ENCODE measurements at places on chromosomes 1 and 21. TPM values are rescaled to one million over a fixed set of nuclear protein-coding genes. Genes with fewer than 3 reads are reported as not detected.
A peak's percentile ranks its signal among the peaks of the same experiment; 100 is the strongest.

DNA sequence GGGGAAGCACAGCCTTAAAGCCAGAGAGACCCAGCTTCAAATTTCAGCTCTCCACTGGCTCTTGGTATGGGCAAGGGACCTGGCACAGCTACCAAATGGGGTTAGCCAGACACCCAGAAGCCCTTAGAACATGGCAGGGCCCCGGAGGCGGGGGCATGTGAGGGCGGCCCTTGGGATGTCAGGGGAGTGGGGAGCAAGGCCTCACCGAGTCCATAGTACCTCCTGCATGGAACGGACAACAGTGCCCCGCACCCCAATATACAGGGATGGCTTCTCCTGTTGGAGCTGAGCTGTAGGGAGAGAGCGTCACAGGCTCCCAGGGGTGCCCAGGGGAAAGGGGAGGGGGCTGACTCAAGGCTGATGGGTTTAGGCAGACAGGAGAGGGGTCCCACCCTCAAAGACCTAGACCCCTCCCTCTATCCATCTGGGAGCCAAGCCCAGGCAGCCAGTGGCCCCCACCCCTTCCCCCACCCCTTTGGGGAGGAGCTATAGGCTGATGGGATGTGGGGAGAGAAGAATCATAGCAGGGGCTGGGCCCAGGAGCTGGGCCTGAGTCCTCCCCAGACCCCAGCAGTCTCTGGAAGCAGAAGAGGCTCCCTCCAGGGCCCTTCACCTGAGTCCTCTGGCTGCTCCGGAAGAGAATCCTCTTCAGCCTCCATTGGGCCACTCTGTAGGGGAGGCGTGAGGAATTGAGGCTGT is 16.5 kb downstream of the SPOCD1 start:
- DNase-seq = no peak

Gene SLAMF8
- total RNA-seq = 3.6 TPM

- DNase-seq = no peak
Measured at GRCh38 chr1:16927711-16928485, 6.2 kb downstream of the CROCC start.

Gene MPZ
- 3.6 TPM for total RNA-seq

DNA sequence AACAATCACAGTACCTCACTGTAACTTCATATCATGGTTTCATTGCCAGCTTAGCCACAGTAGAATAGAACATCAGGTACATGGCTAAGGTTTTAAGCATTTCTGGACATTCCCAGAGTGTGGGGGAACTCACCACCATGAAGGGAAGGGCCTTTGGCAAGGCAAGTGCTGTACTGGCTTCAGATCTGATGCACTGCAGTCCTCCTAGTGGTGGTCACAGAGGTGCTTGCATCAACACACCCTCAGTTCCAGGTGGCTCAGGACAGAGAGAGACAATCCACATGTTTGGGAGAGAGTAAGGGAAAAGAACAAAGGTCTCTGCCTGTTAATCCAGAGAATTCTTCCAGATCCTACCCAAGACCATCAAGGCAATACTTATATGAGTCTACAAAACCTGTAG is 528.4 kb upstream of the RGS18 start:
- no peak for DNase-seq

Gene KCNK2
- 1.6 TPM for total RNA-seq

Gene TEX38
- not detected for total RNA-seq

Gene FAM110D
- total RNA-seq = 3.1 TPM

Gene VANGL1
- 2.6 TPM for total RNA-seq

DNA sequence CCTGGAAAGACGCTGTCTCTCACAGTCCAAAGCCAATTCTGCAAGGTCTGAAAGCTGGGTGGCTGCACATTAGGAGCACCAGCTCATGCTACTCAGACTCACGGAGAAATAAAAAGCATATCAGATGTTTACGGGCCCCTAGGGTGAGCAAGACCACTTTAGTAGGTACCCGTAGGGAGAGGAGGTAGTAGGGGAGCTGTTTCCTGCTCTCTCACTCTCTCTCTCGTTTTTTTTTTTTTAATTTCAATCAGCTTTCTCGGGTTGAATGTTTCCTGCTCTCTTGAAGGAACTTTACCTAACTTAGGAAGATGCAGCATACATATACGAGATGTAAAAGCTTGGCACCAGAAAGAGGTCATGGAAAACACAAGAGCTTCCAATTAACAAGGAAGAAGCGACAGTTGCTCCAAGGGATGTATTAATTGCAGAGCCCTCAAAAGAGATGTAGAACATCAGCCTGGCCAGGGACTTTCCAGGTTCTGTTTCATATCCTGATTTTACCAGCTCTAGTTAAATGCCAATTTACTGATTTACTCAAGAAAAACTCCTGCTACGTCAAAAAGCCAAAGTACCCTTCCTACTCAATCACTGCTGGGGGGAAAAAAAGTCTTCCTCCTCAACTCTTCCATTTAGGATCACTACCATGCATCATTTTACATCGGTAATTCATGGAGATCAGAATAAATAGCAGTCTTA is 3.1 kb downstream of the LORICRIN start:
- no peak for DNase-seq

Gene FCER1A
- not detected for total RNA-seq

- DNase-seq = peak; percentile 24
Measured at GRCh38 chr1:231036416-231036815, 3.6 kb downstream of the FAM89A start.

DNA sequence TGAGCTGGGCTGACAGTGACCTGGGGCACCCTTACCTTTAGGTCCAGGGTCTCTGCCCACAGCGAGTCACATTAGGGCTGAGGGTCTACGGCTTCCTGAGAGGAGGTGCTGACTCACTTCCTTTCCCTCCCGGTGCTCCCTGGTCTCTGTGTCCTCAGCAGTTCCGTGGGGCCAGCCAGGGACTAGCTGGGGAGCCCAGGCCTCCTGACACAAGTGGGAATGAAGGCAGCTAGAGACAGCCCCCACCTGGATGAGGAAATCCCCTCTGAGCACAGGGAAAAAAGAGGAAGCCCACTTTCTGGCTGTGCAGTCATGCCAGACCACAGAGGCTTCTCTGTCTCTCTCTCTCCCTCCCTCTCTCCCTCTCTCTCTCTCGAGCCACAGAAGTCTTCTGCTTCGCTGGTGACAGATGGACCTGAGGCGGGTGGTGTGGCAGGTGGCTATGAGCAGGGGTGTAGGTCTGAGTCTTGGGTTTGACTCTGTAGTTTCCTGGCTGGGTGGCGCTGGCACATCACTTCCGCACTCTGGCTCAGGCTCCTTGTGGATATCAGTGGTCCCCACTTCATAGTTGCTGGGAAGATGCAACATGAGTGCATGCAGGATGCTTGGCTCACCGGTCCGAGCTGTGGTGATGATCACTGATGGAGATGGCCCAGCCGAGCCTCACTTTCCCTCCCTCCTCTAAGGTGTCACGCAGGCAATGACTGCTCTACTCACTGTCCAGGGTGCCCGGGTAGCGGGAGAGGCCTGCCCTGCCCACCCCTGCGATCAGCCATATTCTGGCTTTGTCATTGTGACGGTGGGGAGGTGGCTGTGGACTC is 3.5 kb downstream of the SLC66A1 start:
- no peak for DNase-seq

Gene TCEA3
- 140 TPM for total RNA-seq

DNA sequence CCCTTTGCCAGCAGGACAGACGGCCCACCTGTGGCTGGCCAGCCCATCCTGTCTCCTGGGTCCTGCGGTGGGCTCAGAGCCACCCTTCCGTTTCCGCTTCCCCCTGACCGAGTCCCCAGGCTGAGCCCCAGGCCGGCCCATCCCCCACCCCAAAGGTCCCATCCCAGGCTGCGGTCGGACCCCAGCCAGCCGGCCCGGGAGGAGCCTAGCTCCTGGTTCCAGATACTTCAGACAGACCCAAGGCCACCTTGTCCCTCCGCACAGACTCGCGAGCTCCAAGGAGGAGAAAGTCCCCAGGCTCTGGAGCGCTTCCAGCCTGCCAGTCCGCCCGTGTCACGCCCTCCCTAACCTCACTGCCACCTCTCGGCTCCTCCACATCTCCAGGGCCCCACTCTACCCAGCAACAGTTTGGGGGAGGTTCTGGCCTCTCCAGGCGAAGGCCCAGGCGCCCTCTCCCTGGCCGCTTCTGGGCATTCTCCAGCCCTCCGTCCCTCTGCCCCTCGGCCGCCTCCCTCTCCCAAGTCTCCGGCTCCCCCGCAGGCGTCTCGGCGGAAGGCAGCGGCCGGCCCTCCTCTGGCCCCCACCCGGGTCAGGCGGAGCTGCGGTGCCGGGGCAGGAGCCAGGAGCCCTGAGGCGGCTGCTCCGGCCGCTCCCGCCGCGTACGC is 835 bp downstream of the LRRN2 start:
- DNase-seq = peak; percentile 31

- DNase-seq = no peak
Measured at GRCh38 chr1:103336408-103336807, 189.1 kb upstream of the RNPC3 start.

Gene TRIM46
- total RNA-seq = 0.26 TPM

Gene RAB3B
- 1.3 TPM for total RNA-seq

GRCh38 chr21:42630626-42631025 is 22.8 kb upstream of the PDE9A start:
- DNase-seq = peak; percentile 62

DNA sequence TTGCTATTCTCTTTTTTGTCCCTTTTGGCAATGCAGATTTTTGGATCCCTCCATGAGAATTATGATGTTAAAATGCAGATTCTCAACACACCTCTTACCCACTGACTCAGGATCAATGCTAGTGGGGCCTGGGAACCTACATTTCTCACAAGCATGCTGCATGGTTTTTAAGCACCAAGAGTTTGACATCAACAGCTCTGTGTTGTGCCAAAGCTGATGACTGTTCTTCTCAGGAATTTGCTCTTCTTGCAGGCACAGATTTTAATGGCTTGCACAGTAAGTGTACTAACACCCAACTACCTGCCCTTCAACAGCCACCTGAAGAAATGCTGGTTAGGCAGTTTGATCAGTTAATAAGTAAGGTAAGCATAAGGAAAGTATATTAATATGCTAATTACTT is 468.7 kb downstream of the PTBP2 start:
- DNase-seq = no peak

Gene PGLYRP4
- total RNA-seq = not detected

Gene ILDR2
- total RNA-seq = 0.52 TPM

Gene MIXL1
- not detected for total RNA-seq

- DNase-seq = no peak
Measured at GRCh38 chr1:30405631-30406212, 317.7 kb downstream of the MATN1 start.

DNA sequence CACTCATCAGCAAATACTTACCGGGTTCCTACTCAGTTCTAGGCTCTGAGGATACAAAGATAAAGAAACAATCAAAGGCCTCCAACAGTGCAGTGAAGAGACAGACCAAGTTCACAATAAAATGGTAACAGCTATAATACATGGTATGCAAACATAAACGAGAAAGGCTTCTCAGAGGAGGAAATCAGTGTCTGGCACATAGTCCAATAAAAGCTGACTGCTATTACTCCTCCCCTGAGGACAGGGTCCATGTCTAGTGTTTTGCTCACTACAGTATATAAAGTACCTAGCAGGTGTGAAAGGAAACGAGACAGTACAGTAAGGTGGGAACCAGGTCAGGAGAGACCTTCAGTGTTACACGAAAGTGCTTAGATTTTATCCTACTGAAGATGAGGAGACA is 4.3 kb downstream of the RBM34 start:
- DNase-seq = no peak

DNA sequence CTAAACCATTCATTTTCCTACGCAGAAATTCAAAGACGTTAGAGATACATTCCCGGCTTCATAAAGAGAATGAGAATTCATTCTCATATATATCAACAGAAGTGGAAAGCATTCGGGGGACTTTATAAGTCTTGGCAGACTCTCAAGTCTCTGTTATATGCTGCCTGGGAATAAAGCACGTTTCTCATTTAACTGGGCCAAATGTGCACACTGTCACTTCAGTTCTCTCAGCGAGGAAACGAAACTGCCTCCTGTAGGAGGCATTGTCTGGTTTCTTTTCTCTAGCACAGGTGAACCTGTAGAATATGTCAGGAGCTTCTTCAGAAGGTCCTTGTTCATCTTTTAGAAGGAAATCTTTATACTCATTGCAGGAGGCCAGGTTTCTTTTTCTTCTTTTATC is 367.6 kb downstream of the PTBP2 start:
- no peak for DNase-seq

- DNase-seq = no peak
Measured at GRCh38 chr1:53060579-53060978, 1.4 kb upstream of the PODN start.

DNA sequence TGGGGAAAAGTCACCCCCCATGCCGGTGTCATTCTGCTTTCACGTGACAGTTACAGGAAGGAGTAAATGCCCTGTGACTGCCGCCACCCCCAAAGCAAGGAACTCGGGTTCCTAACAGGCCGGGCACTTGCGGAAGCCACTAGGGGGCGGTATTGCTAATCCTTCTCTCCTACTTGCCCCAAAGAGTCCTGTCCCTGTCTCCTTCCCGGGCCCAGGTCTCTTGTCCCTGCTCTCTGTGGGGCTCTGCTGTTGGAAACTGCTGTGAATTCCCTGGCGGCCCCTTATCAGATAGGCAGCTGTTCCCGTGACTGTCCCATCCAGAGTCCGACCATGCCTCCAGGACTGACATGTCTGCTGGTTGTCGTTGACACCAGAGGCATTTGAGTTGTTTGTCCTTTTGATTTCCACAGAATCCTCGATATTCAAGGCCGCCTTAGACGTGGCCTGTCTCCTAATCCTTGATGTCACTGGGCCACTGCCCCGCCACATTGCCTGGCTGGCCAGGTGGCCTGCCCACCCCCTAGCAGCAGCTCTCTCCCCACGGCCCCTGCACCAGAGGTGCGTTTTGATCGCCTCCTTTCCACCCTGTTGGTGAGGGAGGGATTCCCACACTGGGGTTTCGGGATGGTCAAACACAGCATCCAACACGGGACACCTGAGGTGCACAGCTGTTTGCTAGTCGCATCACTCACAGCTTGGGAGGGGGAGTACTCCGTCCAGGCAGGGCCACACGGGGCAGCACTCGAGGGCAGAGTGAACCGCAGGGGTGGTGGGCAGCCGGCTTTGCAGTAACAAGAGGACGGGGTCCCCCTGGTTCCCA is 37.3 kb downstream of the CHAF1B start:
- peak; percentile 57 for DNase-seq

- no peak for DNase-seq
Measured at GRCh38 chr1:175287377-175287776, 94.8 kb upstream of the KIAA0040 start.

DNA sequence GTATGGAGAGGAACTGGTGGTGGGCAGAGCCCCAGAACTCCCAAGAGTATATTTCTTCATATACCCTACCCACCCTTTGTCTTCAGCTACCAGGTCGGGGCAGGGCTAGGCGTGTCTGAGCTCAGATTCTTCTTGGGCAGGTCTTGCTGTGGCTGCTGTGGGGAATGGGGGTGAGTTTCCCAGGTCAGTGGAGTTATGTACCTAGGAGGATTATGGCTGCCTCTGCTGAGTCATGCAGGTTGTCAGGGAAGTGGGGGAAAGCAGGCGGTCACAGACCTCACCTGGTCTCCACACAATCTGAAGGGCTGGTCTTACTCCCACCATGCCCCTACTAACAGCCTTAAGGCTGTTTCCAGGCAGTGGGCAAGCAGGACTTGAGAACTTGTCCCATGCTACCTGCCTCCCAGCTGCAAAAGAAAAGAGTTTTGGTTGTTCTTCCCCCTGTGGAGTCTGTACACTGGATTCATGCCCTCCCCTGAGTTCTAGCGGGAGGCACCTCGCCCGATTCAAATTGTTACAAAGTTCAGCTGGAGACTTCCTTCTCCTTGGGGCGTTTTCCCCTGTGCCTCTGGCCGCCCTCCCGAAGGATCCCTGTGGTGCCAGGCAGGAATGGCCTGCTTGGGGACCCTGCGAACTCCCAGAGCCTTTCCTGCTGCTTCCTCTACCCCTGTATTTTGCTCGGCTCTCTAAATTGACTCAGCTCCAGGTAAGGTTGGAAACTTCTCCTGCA is 58.6 kb downstream of the NPHS2 start:
- DNase-seq = no peak

Data from body of pancreas (tissue), 4 donors.